ENCODE measurements at places on chromosomes 7 and 10.
A peak's percentile ranks its signal among the peaks of the same experiment; 100 is the strongest.

GRCh38 chr10:87927091-87927490, 63.7 kb downstream of the PTEN start:
- no peak for DNase-seq

DNA sequence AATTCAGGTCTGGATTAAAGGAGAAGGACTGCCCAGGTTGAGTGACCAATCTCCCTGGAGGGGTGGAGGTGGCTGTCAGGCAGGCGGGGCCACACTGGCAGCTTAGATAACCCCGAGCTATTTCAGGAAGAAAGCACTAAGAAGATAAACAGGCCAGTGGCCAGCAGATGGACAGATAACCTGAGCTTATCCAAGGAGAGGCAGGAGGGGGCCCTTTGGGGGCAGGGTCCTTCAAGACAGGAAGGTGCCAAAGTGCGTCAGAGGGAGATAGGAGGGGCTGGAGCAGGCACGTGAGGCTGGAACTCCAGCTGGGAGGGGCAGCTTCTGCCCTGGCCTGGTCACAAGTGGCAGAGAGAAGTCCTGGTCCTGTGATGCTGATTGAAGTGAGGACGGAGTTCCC, 29.8 kb upstream of the PODXL start:
- DNase-seq = no peak

DNA sequence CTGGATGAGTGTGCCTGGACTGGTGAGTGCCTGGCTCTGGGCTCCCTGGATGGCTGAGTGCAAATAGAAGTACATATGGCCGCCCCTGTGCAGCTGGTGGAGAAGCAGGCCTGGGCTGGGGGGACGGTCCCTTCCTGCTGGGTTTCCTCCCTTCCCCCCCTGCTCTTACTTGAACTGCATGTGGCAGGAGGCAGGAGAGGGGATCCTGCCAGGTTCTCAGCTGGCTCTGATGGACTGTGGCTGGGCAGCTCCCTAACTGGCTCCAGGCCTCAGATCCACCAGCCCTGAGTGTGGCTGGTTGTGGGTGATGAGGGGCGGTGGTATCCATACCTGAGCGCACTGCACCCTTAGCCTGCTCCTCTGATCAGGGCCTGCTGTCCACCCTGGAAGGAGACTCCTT, 26.9 kb downstream of the ADCY1 start:
- DNase-seq = peak; percentile 40

DNA sequence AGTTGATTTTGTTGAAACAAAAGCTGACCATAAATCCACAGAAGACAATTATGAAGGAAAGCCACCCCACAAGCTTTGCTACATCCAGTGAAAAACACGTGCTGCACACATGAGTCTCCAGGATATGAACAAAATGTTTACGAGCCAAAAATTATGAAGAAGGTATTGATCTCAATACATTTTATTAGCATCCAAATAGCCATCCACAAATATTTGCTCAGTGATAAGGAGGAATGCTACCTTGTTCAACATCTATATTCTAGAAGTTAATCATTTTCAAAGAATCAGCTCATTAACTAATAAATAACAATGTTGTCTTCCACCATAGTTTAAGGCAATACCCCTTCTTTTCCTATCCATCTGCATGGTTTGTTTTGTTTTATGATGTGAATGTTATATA, 42.7 kb downstream of the CALML3 start:
- no peak for DNase-seq

DNA sequence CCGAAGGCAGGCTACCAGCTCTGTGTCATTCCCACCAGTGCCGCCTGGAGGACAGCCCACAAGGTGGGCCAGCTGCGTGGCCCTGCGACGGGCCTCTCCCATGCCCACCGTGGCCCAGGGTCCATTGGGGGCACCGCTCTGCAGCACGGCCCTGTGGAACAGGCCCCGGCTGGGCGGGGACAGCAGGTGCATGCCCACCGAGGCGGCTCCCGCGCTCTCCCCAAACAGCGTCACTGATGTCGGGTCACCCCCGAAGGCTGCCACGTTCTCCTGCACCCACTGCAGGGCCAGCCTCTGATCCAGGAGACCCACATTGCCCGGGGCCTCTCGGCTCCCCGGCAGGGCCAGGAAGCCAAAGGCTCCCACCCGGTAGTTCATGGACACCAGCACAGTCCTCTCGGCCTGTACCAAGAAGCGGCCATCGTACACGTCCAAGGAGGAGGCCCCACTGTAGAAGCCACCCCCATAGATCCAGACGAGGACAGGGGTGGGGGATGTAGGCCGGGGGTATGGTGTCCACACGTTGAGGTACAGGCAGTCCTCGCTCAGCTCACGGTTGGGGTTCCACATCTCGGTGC, 2.3 kb downstream of the ACHE start:
- no peak for DNase-seq

DNA sequence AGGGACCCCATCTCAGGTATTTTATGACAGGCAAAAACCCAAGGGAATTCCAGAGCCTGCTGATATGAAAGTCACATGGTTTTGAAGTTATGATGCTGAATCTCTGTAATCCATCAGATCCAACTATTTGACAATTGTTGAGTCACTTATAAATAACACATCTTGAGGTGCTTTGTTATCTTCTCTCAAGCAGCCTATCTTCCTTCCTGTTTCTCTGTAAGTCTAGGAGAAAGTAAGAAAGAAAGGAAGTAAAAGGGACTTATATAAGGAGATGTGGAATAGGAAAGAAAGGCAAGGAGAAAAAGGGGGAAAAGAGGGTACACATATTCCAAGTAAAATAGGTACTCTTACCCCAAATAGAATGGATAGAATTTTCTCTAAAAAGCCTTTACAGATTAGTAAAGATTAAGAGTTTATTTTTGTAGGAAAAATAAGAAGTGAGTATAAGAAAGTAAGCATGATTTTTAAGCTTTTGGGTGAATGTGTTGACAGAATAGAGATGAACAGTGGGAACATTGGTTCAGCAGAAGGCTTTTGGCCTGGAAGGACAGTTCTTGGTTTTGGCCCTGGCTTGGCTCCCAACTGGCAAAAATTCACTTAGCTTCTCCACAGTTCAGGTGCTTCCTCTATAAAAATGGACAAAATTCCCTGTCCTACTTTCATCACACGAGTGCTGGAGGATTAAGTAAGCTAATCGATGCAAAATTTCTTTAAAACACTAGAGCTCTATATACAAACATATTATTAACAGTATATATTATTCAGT, 39.6 kb upstream of the ANK3 start:
- DNase-seq = peak; percentile 63

GRCh38 chr7:19128856-19129255, 11.4 kb upstream of the TWIST1 start:
- DNase-seq = no peak

- DNase-seq = no peak
Measured at GRCh38 chr10:78804411-78805032, 264.2 kb upstream of the ZMIZ1 start.

- no peak for DNase-seq
Measured at GRCh38 chr7:70607759-70608158, 524.2 kb upstream of the GALNT17 start.

DNA sequence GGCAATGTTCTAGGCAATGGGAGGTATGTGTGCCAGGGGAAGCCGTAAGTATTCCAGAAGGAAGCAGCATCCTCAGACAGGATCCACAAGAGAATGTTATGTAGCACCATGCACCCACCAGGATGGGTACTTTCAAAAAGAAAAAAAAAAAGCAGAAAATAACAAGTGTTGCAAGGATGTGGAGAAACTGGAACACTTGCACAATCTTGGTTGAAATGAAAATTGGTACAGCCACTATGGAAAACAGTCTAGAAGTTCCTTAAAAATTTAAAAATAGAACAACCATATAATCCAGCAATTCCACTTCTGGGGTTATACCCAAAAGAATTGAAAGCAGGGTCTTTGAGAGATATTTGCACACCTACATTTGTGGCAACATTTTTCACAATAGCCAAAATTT, 20.2 kb downstream of the C10orf71 start:
- no peak for DNase-seq

- no peak for DNase-seq
Measured at GRCh38 chr10:127148933-127149220, 47.5 kb downstream of the INSYN2A start.

DNA sequence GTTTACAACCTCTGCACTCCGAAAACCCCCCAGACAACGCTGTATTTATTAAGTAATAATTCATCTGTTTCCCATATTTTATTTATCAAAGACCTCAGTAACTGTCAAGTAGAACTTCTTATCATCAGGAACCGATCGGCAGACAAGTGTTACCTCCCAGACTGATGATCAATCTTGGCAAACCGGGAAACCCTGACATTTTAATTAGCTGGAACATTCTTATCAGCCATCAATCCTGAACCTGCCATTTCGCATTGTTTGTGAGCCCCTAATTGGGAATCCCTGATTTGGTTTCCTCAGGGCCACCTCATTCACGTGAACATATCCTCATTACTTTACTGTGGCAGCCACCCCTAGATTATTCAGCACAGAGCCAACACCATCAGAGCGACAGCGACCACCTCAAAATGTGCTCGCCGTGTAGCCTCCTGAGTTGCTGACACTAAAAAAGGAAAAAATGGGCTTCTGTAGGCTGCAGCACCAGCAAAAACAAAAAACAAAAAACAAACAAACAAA, 93.6 kb upstream of the SDK1 start:
- DNase-seq = no peak

- DNase-seq = no peak
Measured at GRCh38 chr7:141304291-141304690, 230.4 kb downstream of the TMEM178B start.

DNA sequence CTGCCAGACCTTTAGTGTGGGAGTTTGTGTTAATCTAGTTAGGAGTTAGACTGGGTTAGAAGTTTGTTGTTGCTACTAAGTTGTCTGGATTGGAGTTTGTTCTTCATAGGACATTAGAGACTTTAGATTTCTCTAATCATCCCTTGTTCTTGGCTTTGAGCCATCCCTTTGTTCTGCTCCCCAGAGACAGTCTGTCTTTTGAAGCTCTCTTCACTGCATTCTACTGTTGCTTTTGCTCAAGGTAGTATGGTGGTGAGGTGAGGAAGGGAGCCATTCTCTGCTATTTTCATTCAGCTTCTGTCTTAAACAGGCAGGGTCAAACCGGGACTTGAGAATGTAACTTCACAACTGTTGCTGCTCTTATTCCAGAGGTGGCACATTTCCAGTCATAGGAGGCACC, 10.4 kb upstream of the TARP start:
- no peak for DNase-seq

- no peak for DNase-seq
Measured at GRCh38 chr10:130141878-130142277, 5.7 kb downstream of the GLRX3 start.

GRCh38 chr10:66835400-66835799, 90.4 kb upstream of the LRRTM3 start:
- DNase-seq = no peak

GRCh38 chr10:48659790-48660189, 24.9 kb upstream of the WDFY4 start:
- DNase-seq = no peak

DNA sequence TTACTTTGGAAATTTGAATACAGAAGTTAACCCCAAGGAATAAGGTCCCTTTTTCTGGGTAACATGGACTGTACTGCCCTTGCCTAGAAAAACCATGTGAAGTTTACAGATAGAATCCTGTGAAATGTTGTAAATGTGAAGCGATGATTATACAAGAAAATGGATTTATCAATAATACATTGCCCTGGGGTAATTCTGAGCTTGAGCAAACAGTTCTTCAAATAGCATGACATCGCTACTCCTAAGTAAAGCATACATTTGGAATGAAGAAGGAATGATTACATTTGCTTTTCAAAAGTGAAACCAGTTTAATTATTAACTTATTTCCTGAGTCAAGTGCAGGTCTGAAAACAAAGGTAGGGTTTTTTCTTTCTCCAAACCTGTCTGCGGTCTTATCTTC, 43.3 kb upstream of the FZD8 start:
- no peak for DNase-seq

- no peak for DNase-seq
Measured at GRCh38 chr7:5443678-5444077, 20.0 kb upstream of the TNRC18 start.

DNA sequence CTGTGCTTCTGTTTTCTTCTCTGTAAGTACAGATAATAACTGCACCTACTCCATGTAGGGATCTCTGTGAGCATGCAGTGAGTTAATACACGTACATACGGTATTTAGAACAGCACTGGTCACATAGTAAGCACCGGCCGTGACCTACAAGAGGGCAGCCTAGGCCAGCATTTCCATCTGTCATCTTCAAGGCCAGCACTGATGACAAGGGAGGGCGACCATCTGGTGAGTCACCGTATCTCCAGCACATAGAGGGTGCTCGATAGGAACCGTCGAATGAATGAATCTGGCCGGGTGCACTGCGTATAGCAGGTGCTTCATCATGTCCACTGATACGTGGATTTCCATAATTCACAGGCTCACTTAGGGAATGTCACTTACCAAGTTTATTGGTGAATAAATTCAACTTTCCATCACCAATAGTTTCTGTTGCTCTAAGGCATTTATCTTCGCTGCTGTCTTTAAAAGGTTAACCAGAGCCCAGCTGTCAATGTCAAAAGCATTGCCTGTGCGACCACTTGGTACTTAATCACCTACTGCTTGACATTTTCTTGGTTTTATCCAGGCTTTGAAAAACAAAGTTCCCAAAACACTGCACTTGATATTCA, 8.3 kb downstream of the NOD1 start:
- DNase-seq = no peak

Data from sciatic nerve (tissue), 2 donors.